ENCODE measurements at places on chromosomes 4 and X.

- no peak for DNase-seq
These were observed 932.0 kb downstream of the C4orf33 start for GRCh38 chr4:130027973-130028372.

- DNase-seq = no peak
These were observed 12.2 kb downstream of the SPOCK3 start for GRCh38 chr4:167222099-167222498.

- no peak for DNase-seq
These were observed 248.9 kb upstream of the UGT8 start for GRCh38 chr4:114349543-114350175.

DNA sequence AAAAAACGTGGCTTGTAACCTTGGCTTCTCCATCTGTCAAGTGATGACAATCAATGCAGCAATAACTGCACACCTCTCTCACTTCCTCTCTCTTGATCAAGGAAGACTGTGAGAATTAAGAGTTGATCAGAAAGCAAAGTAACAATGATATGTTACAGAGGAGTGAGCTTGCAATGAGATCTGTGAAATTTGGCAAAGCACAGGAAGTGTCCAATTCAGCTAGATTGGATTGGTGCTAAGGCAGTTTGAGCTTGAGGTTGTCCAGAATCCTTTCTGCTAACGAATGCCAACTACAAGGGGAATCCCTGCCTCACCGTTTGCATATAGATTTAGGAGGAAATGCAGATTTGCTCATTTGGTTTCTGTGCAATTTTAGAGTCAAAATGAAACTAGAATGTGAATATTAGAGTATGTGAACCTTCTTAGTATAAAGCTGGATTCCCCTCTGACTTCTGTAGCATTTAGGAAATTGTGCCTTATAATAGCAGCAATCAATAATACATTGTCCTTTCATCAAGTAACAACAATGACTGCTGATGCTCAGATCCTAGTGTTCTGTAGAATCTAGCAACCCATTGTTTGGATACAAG, 346.4 kb downstream of the PTTG2 start:
- DNase-seq = no peak

DNA sequence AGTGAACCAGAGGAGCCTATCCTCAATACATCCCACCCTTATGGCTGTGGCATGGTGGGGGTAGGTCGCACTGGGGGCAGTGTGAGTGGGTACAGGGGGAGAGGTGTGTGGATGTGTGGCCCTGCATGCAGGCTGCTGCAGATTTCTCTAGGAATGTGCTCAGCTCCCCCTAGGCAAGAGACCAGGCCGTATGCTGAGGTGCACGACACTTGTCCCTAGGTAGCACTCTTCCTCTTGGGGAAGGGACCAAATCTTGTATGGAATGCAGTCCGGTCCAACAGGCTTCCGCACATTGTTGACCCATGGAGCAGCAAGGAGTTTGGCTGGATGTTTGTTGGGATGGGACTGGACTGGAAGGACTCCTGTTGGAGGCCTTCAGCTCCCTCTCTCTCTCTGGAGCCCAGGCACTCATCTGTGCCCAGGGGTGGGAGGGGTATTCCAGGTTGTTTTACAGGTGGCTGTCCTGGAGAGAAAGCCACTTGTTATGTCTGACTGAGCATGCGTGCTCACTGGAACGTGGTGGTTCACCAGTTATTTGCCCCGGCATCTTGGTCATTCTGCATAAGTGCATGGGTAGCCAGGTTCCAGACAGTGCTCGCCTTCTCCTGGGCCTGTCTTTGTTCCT, 55.1 kb downstream of the NBDY start:
- no peak for DNase-seq

DNA sequence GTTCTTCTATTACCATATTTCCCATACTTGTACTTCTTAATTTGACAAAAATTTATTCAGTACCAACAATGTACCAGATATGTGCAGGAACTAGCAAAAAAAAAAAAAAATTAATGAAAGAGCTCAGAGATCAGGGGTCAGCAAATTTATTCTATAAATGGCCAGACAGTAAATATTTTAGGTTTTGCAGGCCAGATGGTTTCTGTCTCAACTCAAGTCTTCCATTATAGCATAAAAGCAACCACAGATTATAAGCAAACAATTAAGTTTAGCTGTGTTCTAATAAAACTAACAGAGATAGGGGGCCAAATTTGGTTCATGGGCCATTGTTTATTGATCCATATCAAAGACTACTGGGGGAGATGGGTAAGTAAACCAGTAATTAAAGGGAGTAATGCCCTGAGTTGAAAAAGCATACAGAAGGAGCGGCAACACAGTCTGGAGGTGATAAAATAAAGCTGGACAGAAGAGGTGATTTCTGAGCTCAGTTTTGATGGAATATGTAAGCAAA, 19.3 kb downstream of the NEK1 start:
- no peak for DNase-seq

GRCh38 chr4:59971952-59972351, 1228.2 kb upstream of the ADGRL3 start:
- DNase-seq = no peak

DNA sequence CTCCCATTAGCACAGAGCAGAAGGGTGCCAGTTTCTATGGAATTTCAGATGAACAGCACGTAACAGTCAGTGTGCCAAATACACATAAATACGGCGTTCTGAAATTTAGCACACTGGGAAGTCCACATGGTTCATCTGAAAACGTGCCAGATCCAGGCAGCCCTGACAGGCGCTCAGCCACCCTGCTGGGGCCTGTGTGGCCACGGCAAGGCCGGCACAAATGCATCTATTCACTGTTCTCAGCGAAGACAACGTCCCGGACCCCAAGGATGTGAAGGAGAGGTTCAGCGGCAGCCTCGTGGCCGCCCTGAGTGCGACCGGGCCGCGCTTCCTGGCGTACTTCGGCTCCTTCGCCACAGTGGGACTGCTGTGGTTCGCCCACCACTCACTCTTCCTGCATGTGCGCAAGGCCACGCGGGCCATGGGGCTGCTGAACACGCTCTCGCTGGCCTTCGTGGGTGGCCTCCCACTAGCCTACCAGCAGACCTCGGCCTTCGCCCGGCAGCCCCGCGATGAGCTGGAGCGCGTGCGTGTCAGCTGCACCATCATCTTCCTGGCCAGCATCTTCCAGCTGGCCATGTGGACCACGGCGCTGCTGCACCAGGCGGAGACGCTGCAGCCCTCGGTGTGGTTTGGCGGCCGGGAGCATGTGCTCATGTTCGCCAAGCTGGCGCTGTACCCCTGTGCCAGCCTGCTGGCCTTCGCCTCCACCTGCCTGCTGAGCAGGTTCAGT, 15.6 kb downstream of the DGKQ start:
- DNase-seq = no peak
